Activated CD8-positive, alpha-beta memory T cell treated with anti-CD3 and anti-CD28 coated beads for 1 hour (primary cell): ENCODE measurements at places on chromosomes 7 and 10.

DNA sequence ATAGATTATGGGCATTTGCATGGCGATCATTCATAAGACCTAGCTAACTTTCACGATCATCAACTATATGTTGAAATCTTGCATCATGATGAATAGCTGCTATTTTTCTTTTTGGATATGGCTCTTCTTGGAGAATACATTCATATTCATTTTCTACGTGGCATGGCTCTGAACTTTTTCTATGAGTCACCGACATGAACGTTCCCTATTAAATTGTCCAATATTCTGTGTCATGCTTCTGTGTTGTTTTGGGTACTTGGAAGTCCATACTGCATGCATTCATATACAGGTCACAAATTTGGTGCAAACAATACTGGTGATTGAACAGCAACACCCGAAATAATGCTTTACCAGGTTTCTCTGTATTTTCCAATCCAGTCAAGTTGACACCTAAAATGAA lies 37.9 kb upstream of the ANKRD1 start:
- no peak for DNase-seq

DNA sequence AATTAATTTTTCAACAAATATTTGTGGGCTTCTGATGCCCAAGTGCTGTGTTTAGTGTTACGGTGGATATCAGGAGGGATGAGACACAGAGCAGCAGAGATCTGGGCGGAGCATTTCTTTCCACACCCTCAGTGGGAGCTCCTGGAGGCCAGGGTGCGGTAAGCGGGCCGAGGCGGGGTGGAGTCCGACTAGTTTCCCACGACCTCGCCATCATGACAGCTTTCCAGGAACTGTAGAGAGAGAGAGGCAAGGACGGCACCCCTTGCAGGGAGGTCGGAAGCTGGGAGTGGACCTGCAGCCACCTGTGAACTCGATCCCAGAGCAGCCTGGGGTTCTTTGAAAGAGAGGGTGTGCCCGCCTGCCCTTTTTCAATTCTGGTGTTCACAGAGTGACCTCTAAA lies 128.2 kb downstream of the ACTR3B start:
- DNase-seq, result no peak

DNA sequence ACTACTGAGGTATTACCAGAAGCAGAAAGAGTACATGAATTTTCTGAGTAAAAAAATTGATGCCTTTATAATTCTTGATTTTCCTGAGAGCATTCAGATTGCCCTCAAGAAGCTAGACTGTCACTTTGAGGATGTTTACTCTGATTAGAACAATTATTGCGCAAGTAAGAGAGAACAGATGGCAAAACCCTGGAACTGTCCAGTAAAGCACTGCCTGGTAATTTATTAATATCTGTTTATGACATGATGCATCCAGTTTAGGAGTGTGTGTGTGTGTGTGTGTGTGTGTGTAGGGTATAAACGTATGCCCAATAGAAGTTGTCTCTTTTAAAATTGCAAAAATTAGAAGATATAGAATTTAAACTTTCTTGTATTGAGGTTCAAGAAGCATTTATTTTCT lies 379.7 kb downstream of the PHTF2 start:
- no peak for DNase-seq

DNA sequence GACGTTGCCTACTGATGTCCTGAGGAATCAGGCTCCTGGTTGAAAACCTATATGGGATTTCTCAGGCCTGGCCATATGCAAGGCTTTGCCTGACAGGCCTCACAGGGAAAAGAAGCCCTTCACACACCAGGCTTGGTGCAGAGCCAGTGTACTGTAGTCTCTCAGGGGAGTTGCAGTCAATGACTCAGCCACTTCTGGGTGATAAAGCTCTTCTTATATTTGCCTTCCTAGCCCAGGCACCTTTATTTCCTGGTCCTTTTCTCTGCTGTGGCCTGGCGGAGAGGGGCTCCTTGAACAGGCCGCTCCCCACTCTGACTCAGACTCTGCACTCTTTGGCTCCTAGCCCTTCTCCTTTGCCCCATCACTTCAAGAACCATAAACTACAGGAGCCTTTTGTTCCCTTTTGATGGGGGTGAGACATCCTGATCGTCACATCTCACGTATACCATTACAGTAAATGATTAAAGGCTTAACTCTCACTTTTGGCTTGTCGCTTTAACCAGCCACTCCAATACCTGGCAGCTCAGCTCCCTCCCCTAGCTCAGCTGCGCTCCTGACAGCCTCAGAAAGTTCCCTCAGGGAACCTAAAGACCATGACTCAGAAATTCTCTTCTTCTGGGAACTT lies 33.5 kb downstream of the DPY19L1 start:
- no peak for DNase-seq

- no peak for DNase-seq
Observed at GRCh38 chr7:19491821-19492452, 216.9 kb downstream of the POLR1F start.

- no peak for DNase-seq
Observed at GRCh38 chr10:80542053-80542452, 4.4 kb downstream of the SH2D4B start.

DNA sequence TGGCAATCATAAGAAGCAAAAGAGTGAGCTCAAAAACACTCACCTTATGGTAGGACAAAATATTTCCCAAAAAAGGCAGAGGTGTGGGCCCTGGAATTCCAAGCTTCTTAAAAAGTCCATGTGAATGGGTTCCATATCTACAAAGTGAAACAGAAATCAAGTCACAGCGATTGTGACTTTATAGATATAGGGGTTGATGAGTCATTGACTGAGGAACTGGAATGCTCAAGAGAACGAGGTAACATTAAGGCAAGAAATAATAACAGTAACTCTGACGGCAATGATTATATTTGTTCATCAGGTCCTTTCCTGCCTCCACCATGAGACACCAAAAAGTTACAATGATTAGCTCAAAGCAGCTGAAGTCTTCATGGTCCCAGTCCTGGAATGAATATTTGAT lies 4.0 kb downstream of the CYP3A4 start:
- no peak for DNase-seq

GRCh38 chr7:92158660-92159575 lies 20.0 kb downstream of the LRRD1 start:
- no peak for DNase-seq

GRCh38 chr7:32318300-32319011 lies 171.7 kb downstream of the LSM5 start:
- DNase-seq, result no peak

GRCh38 chr10:116099023-116099420 lies 174.0 kb downstream of the GFRA1 start:
- no peak for DNase-seq

DNA sequence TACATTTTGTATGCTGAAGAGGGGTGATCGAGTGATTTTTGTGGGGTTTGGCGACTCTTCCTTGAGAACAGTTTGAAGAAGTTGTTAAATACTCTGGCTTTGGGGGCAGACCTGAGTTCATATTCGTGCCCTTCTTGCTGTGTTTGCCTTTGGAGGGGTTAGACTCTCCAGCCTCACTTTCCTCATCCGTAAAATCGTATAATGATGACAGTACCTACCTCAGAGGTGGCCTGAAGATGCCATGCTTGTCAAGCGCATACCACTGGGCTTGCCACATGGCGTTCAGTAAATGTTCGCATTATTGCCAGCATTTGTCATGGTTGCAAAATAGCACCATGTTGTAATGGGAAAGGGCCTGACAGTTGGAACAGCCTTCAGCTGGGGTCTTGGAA lies 1.3 kb downstream of the STK17A start:
- DNase-seq, result no peak

- no peak for DNase-seq
Observed at GRCh38 chr10:35152992-35153391, 26.3 kb downstream of the CREM start.

DNA sequence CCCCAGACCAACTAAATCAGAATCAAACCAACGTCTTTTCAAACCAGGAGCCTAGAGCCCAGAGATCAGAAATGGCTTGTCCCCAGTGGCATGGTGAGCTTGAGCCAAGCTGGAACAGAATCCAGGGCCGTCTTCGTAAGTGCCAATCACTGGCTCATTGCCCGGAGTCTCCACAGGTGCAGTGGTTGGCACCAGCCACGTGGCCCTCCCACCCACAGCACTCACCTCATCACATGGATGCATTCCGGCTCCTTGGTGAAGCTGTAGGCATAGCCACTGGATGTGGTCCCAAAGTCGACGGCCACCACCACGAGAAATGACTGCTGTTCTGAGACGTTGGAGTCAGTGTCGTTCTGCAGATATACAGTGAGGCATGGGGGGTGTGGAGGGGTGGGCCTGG lies 37.4 kb downstream of the HSPA12A start:
- DNase-seq, result no peak

GRCh38 chr7:27175626-27176523 lies 1.8 kb upstream of the HOXA10 start:
- no peak for DNase-seq

GRCh38 chr10:43205681-43206390 lies 61.0 kb downstream of the RASGEF1A start:
- DNase-seq, result no peak

DNA sequence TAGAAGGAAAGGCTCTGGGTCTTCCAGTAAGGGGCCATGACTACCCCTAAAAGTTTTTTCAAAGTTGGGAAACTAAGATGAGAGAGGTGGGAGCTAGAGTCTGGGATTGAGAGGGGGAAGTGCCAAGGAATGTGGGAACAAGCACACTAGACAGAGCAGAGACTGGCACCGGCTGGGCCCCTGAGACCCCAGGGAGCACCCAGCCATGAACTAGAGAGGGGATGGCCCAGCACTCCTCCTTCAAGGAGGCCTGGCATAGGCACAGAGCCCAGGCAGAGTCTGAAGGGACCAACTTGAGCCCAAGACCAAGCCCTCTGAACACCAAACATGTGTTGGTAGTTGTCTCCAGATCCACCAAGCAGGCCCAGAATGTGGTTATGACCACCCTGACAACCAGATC lies 119.0 kb downstream of the GRID1 start:
- DNase-seq, result no peak

- DNase-seq, result no peak
Observed at GRCh38 chr10:21069929-21070700, 173.0 kb upstream of the NEBL start.

DNA sequence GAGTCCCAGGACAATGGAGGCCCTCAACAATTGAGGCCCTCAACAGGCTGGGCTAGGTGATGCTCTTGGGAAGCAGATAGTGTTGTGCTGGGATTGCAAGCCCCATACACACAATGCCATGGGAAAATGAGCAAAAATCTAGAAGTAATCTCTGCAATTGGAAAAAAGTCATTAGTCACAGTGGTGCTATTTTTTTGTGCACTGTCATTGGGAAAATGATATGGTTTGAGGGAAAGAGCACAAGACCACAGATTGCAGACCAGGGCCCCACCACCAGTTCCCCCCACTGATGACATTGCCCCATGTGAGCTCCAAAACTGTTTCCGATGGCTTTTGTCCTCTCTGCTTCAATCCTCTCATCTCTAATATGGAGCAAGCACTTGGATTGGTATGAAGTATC lies 1.9 kb downstream of the KCTD7 start:
- DNase-seq, result no peak

- DNase-seq, result no peak
Observed at GRCh38 chr10:89204621-89205185, 2.4 kb downstream of the CH25H start.

- DNase-seq, result no peak
Observed at GRCh38 chr7:24835643-24836042, 78.4 kb upstream of the GSDME start.

GRCh38 chr10:106582291-106582690 lies 582.2 kb downstream of the SORCS1 start:
- DNase-seq, result no peak

DNA sequence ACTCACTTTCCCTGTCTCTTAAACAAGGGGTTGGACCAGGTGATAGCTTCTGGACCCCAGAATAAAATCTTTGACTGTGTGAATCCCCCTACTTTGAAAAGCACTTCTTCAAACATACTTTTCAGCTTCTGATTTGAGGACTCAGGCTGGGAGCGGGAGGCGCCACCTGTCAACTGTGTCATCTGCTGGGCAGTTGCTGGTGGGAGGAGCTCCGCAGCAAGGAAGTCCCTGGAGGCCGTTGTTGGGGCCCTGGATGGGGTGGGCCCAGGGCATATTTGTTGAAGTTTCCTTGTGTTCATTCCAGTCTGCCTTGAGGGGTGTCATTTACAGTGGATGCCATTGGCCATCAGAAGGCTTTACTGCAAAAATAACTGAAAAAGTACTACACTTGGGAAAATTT lies 197.7 kb downstream of the CCDC3 start:
- no peak for DNase-seq

- DNase-seq, result no peak
Observed at GRCh38 chr7:92534572-92534971, 6.0 kb downstream of the RBM48 start.

DNA sequence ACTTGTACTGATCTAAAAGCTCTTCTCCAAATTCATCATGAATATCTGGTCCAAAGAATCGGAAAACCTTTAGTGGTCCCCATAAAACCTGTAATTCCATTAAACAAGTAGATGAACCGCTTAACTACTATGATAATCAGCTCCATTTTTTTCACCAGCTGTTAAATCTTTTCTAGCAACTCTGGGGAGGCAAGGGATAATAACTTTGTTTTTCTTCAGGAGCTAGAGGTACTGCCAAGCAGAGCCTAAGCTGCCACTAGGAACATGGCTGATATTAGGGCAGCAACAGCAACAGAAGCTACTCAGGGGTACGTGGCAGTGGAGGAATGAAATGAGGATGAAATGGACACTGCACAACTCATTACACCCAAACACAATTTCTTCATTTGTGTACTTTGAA lies 138.0 kb downstream of the SRPK2 start:
- DNase-seq, result no peak

DNA sequence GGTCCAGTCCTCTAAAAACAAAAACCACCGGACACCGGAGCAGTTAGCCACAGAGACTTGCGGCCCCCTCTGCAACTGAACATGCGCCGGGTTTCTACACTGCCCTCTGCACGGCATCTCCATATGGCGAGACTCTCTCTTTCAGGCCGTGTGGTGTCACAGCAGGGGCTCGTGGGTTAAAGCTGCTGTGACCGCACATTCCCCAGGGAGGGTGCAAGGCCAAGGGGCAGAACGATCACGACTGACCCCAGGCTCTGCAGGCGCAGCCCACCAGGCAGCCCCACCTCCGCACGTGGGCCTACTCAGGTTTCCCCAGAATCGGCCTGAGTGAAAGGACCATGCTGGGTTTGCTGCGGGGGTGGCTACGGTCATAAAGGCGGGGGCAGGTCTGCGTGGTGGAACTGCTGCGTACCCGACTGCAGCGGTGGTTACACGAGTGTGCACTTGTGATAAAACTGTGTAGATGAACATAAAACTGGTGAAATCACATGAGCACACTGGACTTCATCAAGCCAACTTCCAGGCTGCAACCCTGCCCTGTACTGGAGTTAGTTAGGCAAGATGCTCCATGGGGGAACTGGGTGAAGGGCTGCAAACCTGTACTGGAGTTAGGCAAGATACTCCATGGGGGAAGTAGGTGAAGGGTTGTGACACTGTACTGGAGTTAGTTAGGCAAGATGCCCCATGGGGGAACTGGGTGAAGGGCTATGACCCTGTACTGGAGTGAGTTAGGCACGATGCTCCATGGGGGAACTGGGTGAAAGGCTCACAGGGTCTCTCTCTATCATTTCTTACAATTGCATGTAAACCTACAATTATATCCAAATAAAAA lies 81.4 kb upstream of the PPP2R2D start:
- DNase-seq, result no peak

DNA sequence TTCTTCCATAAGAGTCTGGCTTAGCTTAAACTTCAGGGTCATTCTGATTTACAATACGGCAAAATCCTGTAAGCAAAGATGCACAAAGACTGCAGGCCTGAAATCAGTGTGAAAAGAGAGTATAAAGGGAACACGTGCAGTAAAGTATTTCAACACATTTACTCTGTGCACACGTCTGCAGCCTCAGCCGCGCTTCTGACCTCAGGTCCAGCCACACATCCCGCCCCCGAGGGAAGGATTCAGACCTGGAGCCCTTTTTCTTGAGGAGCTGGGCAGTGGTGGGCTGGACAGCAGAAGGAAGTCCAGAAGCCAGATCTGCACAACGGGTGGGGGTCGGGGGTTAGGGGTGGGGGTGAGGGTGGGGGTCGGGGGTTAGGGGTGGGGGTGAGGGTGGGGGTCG lies 58.9 kb upstream of the FAM20C start:
- DNase-seq, result no peak
